ENCODE measurements at places on chromosomes 6 and 20.

DNA sequence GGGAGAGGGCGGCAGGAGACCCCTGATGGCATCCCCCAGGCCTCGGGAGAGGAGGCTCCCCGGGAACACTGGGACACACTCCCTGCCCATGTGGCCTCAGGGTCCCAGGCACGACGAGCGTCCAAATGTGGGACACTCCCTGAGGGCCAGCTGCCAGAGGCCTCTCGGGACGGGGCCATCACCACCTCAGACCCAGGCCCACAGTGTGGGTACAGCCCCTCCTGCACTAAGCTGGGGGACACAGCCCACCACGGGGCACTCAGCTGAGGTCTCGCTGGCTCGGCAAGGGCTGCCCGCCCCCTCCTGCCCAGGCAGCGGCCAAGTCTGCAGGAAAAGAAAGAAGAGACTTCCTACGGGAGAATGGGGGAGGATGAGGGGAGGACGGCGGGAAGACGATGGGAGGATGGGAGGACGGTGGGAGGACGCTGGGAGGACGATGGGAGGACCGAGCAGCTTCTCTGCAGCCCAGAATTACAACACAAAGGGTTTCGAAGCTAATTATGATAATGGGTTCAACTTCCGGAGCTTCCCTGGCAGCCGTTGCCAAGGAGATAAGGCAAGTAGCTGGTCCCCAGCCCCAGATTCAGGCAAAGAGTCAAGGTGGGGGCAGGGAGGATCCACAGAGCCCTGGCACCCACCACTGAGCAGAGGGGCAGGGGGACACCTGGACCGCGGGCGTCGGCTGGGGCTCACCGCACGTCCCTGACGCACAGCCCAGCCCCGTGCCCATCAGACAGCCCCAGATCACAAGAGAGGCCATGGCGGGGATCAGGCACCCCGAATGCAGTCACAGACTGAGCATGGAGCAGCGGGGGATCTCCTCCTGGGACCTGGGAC lies 17.5 kb downstream of the KCNQ2 start:
- no peak for DNase-seq

- DNase-seq, result no peak
These were observed 69.4 kb downstream of the NRN1 start for GRCh38 chr6:5937169-5937909.

DNA sequence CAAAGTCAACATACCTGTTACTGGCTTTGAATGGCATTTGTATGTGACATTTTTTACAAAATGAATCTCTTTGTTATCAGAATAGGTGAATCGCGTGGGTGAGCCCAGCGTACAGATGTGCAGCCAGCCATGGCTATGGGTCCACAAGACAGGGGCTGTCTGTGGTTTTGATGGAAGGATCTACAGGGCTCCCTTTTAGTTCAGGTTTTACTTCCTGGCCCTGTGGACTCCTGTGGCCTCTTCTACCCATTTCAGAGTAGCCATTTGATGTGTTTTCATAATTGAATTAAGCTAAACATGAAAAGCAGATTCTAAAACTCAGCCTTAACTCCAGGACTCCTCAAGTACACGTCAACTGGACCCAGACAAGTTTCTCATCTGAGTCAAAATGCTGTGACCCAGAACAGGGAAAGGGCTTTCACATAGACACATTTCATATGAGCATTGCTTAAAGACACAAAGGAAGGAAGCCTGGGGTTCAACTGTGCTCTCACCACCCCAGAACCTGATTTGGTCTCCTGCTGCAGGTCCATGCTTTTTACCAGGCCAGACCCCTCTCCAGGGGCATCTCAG lies 105.3 kb upstream of the NAA20 start:
- DNase-seq, result no peak

GRCh38 chr20:24665196-24665595 lies 195.8 kb downstream of the SYNDIG1 start:
- DNase-seq, result peak; percentile 28

DNA sequence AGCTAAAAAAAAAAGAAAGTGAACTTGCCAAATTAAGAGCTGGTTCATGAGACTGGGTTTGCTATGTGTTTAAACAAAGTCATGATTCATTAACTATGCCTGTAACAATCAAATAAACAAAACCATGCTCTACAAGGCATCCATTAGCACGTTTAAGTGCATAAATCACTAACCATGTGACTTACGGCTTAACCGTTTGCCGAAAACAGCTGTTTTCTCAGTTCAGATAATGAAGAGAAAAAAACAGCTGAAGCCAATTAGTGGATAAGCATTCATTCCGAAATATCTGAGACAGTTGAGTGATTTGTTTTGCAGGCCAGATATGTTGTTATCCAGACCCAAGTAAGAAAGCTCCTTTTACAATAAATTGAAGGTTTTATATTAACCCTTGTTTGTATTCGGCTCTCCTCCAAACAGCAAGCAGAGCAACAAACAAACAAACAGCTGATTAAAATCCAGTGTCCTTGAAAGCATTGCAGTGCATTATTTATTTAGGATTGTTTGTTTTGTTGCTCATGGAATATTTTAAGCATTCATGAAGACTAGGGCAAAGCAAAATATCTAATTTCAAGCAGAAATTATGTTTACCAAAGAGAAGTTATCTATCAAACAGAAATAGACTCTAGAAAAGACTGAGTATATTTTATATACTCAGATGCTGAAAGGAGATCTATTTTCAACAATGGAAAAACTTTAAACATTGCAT lies 343.5 kb downstream of the RFPL4B start:
- DNase-seq, result no peak

DNA sequence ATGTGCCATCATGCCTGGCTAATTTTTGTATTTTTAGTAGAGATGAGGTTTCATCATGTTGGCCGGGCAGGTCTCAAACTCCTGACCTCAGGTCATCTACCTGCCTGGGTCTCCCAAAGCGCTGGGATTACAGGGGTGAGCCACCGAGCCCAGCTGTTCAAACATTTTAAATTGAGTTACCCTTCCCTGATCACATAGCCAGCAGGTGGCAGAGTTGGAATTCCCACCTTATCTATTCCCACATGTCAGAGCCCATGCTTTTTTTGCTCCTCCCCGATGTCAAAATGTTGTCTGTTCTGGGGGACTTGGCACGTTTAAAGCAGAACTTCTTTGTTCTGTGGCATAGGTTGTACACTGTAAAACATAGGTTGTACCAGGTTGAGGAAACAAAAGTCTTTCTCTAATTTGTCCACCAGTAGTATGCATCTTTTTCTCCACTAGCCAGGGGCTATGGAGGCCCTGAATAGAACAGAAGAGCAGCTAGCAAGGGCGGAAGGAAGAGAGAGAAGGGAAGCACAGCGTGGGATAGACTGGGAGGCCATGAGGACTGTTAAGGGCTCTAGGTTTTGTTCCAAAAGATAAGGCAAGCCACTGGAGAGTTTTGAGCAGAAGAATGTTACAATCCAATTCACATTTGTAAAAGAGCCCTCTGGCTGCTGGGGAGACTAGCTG lies 7.3 kb upstream of the LBP start:
- no peak for DNase-seq

GRCh38 chr20:23157734-23158133 lies 71.6 kb upstream of the CD93 start:
- DNase-seq, result no peak

DNA sequence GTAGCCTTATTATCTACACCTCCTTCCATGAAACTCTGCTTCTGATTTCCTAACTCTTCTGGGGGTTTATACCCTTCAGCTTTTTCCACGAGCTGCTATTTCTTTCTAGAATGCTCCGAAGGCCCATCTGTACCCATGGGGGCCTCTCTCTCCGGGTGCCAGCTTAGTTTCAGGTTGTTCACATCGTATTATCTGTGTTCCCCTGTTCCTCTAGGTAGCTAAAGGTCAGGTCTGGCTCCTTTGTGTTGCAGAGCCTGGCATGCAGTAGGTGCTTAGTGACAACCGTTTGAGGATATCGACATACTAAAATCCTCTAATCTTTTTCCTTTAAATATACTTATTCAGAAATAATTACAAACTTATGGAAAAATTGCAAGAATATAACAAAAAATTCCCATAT lies 73.0 kb downstream of the UST start:
- no peak for DNase-seq

DNA sequence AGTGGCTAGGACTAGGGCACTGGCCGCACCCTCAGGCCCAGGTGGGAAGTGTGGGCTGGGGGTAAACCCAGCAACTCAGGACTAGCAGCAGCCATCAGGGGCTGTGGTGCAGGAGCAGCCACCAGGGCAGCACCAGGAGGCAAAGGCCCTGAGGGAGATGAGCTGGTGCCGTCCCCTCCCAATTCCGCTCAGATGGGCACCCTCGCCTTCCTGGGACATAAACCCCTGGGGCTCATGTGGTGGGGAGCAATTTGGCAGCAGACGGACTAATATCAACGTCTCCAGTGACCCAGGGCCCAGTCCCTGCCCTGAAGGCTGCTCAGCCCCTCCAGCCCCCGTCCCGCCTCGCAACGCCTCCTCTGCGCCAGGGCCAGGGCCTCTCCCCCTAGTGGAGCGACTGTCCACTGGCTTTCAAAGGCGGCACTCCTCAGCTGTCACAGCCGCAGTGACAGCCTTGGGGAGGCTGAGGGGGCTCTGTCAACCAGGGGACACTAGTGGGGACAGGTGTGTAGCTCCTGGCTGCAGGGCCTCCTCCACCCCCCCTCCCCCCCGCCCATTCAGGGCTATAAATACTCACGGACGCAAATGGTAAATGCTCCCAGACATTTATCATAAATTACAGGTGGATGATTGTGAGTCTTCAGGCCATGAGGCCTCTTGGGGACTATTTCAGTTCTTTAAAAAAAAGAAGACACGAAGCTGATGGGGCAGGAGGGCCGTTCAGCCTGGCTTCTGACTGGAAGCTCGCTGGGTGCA lies 349.9 kb downstream of the ZFAND3 start:
- DNase-seq, result no peak

DNA sequence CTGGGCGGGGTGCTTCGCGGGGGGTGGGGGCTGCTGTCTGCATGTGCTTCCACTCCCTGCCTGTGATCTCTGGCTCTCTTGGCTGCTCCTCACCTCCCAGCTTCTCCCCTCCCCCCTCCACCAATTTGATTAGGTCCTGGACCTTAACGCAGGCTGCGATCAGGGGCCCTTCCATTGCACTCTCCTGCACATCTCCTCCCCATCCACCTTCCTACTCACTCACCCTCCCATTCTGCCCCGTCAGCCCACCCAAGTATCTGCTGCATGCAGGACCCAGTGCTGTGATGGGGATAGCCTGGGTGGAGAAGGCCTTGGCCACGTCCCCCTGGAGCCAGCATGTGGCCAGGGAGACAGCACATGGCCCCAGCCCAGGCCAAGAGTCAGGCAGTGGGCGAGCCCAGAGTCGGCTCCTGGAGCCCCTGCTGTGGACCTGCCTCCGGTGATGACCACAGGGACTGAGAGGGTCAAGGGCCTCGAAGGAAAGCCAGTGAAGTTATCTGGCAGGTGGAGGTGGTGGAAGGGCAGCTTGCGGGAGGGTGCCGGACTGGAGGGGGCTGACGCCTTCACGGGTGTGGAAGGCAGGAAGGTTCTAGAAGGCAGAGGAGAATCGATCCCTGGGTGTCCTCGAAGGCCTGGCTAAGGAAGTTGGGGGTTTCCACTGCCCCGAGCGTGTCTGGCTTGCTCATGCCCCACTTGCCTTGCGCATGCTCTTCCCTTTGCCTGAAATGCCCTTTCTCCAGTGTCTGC lies 40.7 kb downstream of the SRC start:
- DNase-seq, result peak; percentile 38

DNA sequence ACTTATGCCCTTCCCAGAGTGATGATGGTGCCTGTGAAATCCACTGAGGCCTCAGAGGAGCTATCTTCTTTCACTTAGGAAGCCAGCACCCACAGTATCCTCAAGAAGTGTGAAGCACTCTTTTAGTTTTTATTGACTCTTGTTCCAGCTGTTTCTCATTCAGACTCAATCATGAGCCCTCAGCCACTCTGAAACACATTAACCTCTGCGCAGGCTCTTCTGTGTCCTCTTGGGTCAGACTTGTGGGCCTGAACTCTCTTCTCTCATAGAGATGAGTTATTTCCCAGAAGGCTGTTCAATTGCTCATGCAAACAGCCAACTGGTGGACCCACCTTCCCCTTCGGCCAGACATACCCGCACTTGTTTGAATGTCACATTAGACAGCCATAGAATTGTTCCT lies 27.8 kb upstream of the PREP start:
- DNase-seq, result no peak

DNA sequence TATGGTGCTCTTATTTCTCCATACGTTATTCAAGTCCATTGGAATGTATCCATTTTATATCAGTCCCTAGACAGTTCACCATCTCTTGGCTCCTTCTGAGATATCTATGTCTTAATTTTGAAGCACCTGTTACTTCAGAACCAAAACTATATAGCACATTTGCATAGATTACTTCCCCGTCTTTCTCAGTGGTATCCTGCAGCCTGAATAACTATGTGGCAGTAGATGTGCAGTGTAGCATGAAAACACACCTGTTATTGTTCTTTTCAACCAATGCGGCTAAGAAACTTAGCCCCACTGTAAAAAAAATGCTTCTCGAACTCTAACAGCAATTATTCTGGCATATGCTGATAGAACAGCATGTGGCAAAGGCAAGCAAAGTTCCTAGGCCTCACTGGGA lies 1184.4 kb upstream of the ADGRB3 start:
- no peak for DNase-seq

GRCh38 chr6:64231928-64232327 lies 596.3 kb downstream of the PHF3 start:
- DNase-seq, result no peak

GRCh38 chr20:62123450-62124118 lies 1.3 kb downstream of the LSM14B start:
- no peak for DNase-seq

- peak; percentile 55 for DNase-seq
These were observed 150.8 kb upstream of the TAB2 start for GRCh38 chr6:149166747-149167146.

GRCh38 chr6:116385459-116385802 lies 14.7 kb downstream of the DSE start:
- no peak for DNase-seq

DNA sequence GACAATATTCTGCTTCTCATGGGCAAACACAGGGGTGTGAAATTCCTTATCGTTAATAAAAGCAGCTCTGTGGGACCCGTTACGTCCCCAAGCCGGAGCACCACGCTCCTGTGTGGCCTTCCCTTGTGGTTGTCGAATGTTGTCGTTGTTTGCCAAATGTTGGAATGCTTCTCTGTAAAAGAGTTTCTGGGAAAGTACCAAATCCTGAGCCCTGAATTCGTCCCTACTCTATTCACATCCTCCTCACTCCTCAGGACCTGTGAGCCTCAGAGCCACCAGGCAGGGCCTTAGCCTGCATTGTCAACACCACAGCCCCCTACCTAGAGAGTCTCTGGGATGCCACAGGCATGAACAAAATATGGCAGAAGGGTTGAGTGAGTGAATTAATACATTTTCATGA lies 64.0 kb downstream of the THBS2 start:
- DNase-seq, result no peak

DNA sequence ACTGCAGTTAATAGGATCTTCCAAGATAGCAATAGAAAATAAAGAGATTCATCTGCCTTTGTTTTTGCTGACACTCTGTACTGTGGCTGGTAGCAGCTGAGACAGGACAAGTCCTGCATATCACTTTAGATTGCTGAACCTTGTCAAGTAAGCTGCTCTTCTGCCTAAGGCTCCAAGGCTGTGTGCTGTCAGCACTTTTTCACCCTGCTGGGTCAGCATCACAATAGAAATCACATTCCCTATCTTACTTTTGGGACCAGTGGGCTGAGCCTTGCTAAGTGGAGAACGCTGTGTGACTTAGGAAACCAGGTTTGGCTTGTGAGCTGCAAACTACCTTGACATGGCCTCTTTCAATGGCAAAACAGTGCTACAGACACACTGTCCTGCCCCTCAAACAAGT lies 263.9 kb downstream of the FRK start:
- no peak for DNase-seq

- no peak for DNase-seq
These were observed 85.8 kb downstream of the CDKAL1 start for GRCh38 chr6:20620043-20620442.

- no peak for DNase-seq
These were observed 216.6 kb downstream of the HIVEP2 start for GRCh38 chr6:142728364-142728763.

- DNase-seq, result no peak
These were observed 211.8 kb downstream of the PLCB4 start for GRCh38 chr20:9280666-9281065.

Data from kidney (tissue), 22 donors.